Urothelium cell line (cell line): ENCODE measurements at places on chromosomes 11 and 22.

DNA sequence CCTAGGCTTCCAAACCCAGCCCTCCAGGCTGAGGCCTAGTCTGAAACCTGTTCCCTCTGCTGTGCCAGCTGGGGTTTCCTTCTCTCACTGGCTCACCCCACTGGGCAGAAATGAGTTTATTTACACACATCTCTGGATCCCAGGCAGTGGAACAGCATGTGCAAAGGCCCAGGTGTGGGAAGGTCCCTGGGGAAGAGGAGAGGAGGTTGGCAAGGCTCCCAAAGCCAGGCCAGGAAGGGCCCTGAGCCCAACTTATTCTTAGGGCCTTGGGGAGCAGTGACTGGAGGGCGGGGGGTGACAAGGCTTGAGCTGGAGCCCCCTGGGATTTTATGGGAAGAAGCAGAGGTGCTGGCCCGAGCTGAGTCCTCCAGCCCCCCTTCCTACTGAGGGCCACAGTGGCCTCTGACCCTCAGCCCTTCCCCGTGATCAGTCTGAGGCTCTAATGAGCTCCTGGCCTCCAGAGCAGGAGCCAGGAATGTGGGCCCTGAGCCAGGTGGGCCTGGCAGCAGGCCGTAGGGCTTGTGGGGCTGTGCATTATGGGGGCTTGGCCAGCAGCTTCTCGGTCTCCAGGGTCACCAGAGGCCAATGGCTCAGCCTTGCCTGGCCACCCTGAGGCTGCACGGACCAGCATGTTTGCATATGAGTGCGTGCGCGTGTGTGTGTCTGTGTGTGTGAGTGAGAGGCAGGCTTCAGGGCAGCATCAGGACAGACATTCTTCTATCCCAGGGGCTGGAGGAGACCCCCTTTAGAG, 2.9 kb downstream of the MYO7A start:
- DNase-seq: peak; percentile 41

DNA sequence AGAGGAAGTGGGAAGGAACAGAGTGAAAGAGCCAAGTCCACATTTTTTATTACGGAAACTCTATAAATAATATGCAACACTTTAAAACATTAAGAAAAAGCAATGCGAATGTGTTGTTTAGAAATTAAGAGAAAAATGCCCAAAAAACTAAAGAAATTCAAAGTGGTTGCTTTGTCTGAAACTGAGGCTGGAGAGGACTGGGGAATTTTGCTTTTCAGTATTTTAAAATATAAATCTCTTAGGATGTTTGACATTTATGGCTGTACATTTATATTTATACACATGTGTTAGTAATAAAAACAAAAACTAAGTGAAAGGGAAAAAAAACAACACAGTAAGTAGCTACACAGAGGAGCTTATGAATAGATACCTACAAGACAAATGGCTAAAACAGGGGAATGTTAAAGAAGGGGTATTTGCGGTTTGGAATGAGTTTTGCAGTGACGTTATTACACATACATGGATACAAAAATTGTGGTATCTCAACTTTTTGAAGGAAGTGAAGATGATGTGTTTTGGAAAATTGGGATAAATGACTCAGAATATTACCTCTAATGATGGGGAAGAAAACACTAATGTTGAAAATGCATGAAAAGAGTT, 97.0 kb upstream of the DRD2 start:
- DNase-seq: no peak

- DNase-seq: peak; percentile 66
Observed at GRCh38 chr11:10298342-10298741, 4.3 kb upstream of the SBF2 start.

- DNase-seq: no peak
Observed at GRCh38 chr11:128480066-128480465, 107.3 kb downstream of the ETS1 start.

GRCh38 chr11:62497132-62497801, 49.3 kb downstream of the AHNAK start:
- peak; percentile 51 for DNase-seq

DNA sequence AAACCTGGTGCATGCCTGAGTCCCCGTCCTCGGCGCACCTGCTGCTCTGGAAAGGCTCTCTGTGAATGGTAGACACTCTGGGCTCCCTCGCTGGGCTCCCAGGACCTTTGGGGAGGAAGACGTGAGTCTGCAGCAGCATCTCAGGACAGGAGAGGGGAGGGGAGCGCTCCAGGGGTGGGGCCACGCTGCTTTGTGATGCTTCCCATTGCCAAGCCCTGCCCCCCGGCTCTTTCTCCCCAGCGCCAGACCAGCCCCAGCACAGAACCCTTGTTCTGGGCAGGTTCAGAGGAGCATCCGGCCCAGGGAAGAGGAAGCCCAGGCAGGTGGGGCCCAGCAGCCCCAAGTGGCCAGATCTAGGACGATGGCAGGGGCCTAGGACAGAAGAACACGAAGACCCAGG, 111.2 kb downstream of the BRD1 start:
- no peak for DNase-seq

- DNase-seq: no peak
Observed at GRCh38 chr11:57453543-57454177, 6.7 kb upstream of the RTN4RL2 start.

DNA sequence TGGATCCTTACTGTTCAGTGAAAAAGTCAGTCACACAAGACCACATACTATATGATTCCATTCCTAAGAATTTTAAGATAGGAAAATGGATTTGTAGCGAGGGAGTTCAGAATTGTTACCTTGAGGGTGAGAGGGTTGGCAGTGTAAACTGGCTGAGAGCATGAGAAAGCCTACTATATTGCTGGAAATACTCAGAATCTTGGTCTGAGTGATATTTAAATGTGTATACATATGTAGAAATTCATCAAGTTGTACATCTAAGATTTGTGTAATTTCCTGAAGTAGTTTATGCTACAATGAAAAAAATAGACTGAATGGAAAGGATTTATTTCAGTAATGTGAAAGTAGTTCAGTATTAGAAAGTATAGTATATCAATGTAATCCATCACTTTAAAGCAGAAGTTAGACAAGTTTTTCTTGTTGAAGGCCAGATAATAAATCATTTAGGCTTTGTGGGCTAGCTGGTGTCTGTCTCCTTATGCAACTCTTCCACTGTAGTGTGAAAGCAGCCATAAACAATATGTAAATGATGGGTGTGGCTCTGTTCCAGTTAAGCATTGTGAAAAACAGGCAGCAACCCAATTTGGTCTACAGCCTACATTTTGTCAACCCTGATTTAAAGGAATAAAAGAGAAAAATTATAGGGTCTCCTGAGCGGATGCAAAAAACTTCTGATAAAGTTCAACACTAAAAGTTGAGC, 127.2 kb upstream of the THY1 start:
- no peak for DNase-seq

DNA sequence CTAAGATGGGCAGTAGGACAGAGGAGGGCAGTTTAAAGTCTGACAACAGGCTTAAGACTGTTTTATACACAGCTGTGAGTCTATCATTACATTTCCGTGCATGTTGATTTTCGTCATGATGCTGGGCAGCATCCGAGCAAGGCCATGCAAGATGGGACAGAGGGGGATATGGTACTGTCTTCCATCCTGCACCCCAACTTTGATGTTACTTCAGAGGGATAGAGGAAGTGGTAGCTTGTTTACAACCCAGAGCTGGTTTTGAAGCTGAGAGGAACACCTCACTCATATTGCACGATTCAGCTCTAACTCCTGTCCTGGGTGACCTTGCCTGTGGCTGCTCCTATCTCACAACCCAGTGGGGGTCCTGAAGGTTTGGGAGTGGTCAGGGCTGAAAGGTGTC, 3.0 kb upstream of the SORL1 start:
- no peak for DNase-seq

GRCh38 chr11:62508336-62509058, 38.1 kb downstream of the AHNAK start:
- DNase-seq: no peak

DNA sequence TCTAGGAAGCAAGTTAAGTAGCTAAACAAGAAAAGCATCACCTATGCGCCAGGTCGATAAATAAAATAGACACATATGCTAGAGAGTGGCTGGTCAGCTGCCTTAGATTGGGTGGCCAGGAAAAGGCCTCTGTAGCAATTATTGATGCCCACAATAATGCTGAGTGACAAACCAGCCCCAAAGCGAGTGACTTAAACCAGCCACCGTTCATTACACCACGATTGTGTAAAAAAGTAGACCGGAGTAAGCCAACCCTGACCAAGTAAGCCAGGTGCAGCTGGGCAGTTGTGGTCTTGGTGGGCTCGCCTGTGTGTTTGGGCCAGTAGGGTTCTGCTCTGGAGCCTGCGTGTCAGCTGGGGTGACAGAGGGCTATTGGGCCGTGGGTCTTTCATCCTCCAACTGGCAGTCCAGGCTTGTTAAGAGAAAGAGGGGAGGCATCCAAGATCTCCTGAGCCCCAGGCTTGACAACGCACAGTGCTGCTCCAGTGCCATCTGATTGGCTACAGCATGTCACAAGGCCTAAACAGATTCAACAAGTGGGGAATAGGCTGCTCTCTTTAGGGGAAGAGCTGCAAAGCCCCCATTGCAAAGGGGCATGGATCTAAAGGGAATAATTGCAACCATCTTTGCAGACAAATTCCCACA, 100.4 kb upstream of the PARVA start:
- no peak for DNase-seq

- no peak for DNase-seq
Observed at GRCh38 chr22:46280063-46280817, 12.4 kb downstream of the TTC38 start.

- no peak for DNase-seq
Observed at GRCh38 chr11:69836401-69836800, 17.2 kb upstream of the FGF3 start.

DNA sequence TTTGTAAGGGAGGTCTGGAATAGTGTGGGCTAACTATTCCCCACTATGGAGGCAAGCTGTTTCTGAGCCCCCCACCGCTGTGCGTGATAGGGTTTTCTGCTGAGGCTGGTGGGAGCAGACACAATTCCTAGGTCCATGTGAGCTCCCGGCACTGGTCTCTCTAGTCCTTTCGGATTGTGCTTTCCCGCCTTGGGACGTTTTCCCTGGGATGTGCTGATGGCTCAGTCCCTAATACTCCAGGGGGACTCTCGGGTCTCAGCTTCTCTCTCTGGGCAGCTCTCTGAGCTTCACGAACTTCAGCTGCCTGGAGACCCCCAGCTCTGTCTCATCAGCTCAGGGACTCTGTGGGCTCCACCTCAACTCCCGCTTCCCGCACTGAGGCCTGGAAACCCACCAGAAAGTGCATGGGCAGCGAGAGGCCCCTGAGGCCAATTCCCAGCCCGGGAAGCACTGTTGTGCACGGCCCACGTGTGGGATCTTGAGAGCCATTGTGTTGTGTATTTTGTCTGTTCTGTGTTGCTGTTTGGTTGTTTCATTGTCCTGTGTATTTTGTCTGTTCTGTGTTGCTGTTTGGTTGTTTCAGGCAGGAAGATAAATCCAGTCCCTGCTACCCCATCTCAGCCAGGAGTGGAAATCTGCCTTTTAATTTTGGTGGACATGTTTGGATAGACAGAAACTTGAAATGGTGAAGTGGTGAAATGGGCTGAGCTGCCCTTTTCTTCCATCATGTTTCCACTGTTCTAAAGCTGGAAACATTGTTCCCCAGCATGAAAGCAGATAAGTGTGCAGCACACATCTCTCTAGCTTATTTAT, 12.7 kb upstream of the TNNT3 start:
- no peak for DNase-seq

DNA sequence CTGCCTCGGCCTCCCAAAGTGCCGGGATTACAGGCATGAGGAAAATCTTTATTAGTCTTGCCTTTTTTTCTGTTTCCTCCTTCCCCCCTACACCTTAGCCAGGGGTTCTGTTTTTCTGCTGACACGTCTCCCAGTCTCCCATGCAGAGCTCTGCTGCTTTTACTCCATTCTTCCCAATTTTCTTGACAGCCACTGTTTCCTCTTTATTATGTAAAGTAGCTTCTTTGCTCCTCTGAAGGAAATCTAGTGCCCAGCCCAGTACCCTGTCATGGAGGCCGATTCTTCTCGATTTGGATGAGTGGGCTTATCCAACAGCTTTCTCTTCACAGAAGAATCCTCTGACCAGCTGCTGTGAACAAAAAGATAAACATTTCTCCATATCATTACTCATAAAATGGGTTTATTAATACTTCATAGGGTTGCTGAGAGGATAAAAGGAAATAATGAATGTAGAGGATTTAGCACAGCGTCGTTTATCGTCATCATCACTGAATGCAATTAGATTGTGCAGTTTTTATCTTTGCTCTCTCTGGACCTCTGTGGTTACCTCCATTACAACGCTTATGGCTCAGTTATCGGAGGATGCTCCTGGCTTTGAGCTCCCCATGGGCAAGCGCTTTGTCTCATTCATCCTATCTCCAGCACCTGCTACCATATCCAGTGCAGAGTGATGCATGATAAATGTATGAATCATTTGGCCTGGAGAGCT, 375.6 kb upstream of the C11orf87 start:
- no peak for DNase-seq

DNA sequence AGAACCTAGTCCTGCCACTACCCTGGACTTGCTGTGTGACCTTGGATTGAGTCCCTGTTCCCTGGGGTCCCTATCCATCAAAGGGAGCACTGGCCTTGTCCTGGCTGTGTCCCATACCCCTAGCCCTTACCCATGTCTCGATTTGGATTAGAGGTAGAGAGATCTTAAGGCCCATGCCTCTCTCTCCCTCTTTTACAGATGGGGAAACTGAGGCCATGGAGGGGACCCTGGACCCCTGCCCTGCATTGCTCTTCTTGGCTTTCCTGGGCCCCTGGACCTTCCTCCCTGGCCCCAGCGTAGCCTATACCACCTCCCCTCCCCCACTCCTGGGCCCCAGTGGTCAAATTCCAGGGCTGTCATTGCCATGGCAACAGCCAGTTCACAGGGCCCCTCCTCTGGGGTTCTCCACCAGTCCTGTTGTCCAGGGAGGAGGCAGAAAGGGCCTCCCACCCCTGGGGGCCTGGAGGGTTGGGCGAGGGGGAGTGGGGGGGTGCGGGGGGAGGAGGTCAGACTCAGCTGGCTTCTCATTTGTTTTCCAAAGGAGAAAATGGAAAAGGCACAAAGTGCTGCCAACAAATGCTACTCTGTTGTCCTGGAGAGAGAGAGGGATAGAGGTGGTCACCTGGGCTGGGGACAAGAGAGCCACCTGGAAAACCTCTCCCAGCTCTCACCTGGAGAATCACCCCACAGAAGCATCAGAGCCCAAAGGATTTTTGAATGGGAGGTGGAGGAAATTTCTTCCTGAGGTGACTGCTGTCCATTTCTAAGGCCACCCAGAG, 23.3 kb downstream of the ARHGEF17 start:
- DNase-seq: no peak

- no peak for DNase-seq
Observed at GRCh38 chr11:111949519-111950426, 12.6 kb downstream of the DIXDC1 start.
